ENCODE measurements at places on chromosomes 1 and 21.
A peak's percentile ranks its signal among the peaks of the same experiment; 100 is the strongest.

- H3K27me3 ChIP-seq = peaks cover under 1% of the 10 kb centered on the region
- peaks cover 32% of the 10 kb centered on the region for H3K4me1 ChIP-seq
- no peak overlapping the region for H3K27ac ChIP-seq
- H3K4me3 ChIP-seq = no peak overlapping the region
- DNase-seq = peak; percentile 51
Observed at GRCh38 chr21:42164064-42164789, 54.7 kb upstream of the ABCG1 start.

GRCh38 chr1:187762118-187762517 lies 933.4 kb downstream of the PLA2G4A start:
- H3K27ac ChIP-seq = no peak overlapping the region
- no peak for DNase-seq
- H3K27me3 ChIP-seq = no peaks in the 10 kb centered on the region

DNA sequence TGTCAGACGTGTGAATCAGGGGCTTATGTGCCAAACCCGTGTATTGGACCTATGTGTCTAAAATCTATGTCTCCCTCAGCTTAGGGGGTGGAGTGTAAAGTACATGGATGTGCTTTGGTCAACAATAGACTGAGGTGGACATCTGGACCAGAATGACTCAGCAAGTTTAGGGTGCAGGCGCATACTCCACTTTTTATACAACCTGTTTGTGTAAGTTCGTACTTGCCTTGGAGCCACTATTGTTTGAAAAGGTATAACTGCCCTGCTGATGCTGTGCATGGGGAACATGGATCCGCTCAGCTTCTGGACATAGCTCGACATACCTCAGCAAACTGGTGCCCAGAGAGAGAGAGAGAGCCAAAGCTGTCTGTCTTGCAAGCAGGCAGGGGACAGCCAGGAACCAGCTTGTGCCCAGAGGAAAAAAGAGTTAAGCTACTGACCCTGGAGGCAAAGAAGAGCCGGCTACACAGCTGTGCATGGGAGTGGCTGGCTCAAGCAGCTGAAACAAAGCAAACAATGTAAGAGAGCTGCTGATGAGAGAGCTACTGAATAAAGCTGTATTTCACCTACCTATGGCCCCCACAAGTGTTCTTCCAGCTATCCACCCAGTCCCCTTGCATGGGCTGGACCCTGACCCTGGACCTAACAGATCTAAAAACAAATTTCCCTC lies 41.2 kb downstream of the GJA5 start:
- peaks cover 15% of the 10 kb centered on the region for H3K36me3 ChIP-seq
- H3K4me1 ChIP-seq = peaks cover 10% of the 10 kb centered on the region
- peaks cover 39% of the 10 kb centered on the region for H3K27me3 ChIP-seq
- DNase-seq = no peak

DNA sequence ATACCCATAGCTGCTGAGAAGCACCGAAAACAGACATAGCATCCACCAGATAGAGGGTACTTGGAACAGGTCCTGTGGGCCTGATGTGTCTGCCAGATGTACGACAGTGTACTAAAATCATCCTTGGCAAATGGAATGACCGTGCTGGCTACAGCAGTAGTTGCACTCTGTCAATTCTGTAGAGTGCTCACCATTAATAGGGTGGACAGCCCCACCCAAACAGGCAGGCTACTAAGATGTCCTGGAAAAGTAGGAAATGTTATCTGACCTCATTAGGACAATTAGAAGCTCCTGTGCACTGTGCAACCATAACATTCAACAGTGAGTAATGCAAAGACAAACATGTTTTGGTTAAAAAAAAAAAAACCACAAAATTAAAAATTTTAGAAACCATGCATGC lies 106.2 kb downstream of the PTPN14 start:
- H3K36me3 ChIP-seq = no peaks in the 10 kb centered on the region
- no peaks in the 10 kb centered on the region for H3K4me1 ChIP-seq

- no peak overlapping the region for H3K27ac ChIP-seq
- H3K27me3 ChIP-seq = peaks cover 14% of the 10 kb centered on the region
- H3K36me3 ChIP-seq = no peaks in the 10 kb centered on the region
Observed at GRCh38 chr21:38075833-38076587, 159.8 kb upstream of the KCNJ6 start.

- H3K27me3 ChIP-seq = no peaks in the 10 kb centered on the region
- no peak overlapping the region for H3K27ac ChIP-seq
- peaks cover 8% of the 10 kb centered on the region for H3K36me3 ChIP-seq
Observed at GRCh38 chr21:42913476-42913875, 12.0 kb downstream of the ERVH48-1 start.

DNA sequence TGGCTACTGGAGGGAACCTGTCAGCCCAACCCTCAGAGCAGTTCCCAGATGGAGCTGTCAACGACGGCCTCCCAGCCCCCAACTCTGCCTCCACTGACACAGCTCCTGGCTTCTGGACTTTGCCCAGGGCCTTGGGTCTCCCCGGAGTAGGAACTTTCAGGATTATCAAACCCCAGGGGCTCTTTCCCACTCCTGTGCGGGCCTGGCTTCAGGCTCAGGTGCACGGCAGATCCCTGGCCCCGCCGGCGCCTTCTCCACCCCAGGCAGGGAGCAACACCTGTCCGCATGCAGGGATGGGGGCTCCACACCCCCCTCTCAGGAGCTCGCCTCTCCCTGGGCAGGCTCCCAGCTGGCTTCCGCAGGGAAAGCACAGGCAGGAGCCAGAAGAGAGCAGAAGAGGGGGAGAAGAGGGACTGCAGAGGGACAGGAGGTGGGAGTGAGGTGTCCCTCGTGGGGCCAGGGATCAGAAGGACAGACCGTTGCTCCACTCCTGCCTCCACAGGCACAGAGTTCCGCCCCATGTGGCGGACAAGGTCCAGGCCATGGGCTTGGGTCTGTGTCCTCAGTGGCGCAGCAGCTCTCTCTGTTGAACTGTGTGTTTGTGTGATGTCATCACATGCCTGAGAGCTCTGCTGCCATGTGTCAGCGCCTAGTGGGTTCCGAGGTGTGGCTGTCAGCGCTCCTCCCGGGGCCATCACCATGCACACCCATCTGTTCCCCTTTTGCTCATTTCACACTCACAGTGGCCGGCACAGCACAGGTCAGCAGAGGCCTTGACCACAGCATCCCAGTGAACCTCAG lies 107.7 kb downstream of the PDE9A start:
- no peak for DNase-seq
- no peak overlapping the region for H3K4me3 ChIP-seq
- H3K27me3 ChIP-seq = no peaks in the 10 kb centered on the region
- H3K4me1 ChIP-seq = peaks cover 4% of the 10 kb centered on the region
- H3K36me3 ChIP-seq = no peaks in the 10 kb centered on the region

GRCh38 chr1:42957880-42958487 lies 684 bp downstream of the SLC2A1 start:
- H3K4me1 ChIP-seq = peaks cover 56% of the 10 kb centered on the region
- H3K27me3 ChIP-seq = no peaks in the 10 kb centered on the region
- H3K4me3 ChIP-seq = peak overlapping the region; percentile 100
- peak overlapping the region; percentile 94 for H3K27ac ChIP-seq
- peak; percentile 68 for DNase-seq
- peaks cover 15% of the 10 kb centered on the region for H3K36me3 ChIP-seq

GRCh38 chr1:26721669-26722355 lies 26.0 kb downstream of the ARID1A start:
- peak overlapping the region; percentile 8 for H3K27ac ChIP-seq
- DNase-seq = no peak
- H3K36me3 ChIP-seq = no peaks in the 10 kb centered on the region
- peaks cover 89% of the 10 kb centered on the region for H3K4me1 ChIP-seq

- no peak overlapping the region for H3K27ac ChIP-seq
- no peak overlapping the region for H3K4me3 ChIP-seq
- no peaks in the 10 kb centered on the region for H3K36me3 ChIP-seq
- no peaks in the 10 kb centered on the region for H3K4me1 ChIP-seq
Observed at GRCh38 chr1:68132426-68133130, 82.2 kb upstream of the DIRAS3 start.

GRCh38 chr1:218361298-218362065 lies 16.3 kb downstream of the TGFB2 start:
- no peak overlapping the region for H3K27ac ChIP-seq
- DNase-seq = no peak
- peaks cover 12% of the 10 kb centered on the region for H3K4me1 ChIP-seq
- H3K36me3 ChIP-seq = no peaks in the 10 kb centered on the region
- no peak overlapping the region for H3K4me3 ChIP-seq

- H3K4me1 ChIP-seq = peaks cover 41% of the 10 kb centered on the region
- H3K36me3 ChIP-seq = peaks cover 22% of the 10 kb centered on the region
- H3K27ac ChIP-seq = peak overlapping the region; percentile 5
- no peaks in the 10 kb centered on the region for H3K27me3 ChIP-seq
- H3K4me3 ChIP-seq = no peak overlapping the region
Observed at GRCh38 chr1:88731475-88732269, 47.6 kb downstream of the PKN2 start.

- H3K36me3 ChIP-seq = no peaks in the 10 kb centered on the region
- H3K4me1 ChIP-seq = no peaks in the 10 kb centered on the region
- no peak for DNase-seq
- H3K27me3 ChIP-seq = peaks cover 34% of the 10 kb centered on the region
- H3K4me3 ChIP-seq = no peak overlapping the region
Observed at GRCh38 chr1:116257341-116257767, 115.7 kb upstream of the ATP1A1 start.

DNA sequence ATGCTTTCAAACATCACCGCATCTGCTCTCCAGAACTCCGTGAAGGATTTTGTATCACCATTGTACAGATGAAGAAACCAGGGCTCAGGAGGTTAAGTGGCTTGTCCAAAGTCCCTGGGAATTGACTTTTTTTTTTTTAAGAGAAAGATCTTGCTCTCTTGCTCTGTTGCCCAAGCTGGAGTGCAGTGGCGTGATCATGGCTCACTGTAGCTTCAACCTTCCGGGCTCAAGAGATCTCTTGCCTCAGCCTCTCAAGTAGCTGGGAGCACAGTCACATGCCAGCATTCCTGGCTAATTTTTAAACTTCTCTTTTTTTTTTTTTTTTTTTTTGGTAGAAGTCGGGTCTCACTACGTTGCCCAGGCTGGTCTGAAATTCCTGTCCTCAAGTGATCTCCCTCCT lies 6.9 kb upstream of the TAS1R2 start:
- no peak for DNase-seq
- H3K36me3 ChIP-seq = no peaks in the 10 kb centered on the region
- H3K27me3 ChIP-seq = no peaks in the 10 kb centered on the region

- no peak overlapping the region for H3K4me3 ChIP-seq
- DNase-seq = no peak
- H3K27ac ChIP-seq = no peak overlapping the region
- peaks cover 5% of the 10 kb centered on the region for H3K36me3 ChIP-seq
- H3K27me3 ChIP-seq = peaks cover 53% of the 10 kb centered on the region
Observed at GRCh38 chr21:41640748-41641509, 125.9 kb downstream of the RIPK4 start.

- no peaks in the 10 kb centered on the region for H3K27me3 ChIP-seq
- no peak overlapping the region for H3K27ac ChIP-seq
- DNase-seq = no peak
- H3K4me1 ChIP-seq = no peaks in the 10 kb centered on the region
- H3K4me3 ChIP-seq = no peak overlapping the region
Observed at GRCh38 chr1:78267513-78268218, 221.9 kb downstream of the GIPC2 start.
